ENCODE measurements at places on chromosomes 13 and 19.

DNA sequence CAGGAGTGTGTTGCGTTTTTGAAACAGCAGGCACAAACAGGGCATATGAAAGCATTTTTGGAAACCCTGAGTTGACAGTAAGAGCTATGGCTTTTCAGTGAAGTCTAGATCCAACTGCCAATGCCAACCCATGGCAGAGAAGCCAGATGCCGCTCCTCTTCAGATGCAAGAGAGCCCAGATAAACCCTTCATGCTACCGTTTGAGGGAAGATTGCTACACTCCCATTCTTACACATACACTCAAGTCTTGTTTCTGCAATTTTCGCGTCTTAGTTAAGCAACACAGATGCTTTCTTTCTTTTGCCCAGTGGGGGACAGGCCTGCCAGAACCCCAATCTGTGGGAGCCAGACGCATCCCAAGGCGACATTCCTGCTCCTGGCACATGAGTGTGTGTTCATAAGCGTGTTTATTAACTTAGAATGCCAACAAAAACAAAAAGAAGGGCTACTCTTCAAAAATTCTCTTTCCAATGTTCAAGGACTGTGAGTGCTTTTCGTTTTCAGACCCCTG, 10.4 kb downstream of the BORCS8 start:
- no peak for DNase-seq

GRCh38 chr13:88526853-88527215, 855.7 kb downstream of the SLITRK5 start:
- DNase-seq: no peak

- DNase-seq: no peak
Observed at GRCh38 chr13:23506807-23507291, 63.4 kb upstream of the TNFRSF19 start.

DNA sequence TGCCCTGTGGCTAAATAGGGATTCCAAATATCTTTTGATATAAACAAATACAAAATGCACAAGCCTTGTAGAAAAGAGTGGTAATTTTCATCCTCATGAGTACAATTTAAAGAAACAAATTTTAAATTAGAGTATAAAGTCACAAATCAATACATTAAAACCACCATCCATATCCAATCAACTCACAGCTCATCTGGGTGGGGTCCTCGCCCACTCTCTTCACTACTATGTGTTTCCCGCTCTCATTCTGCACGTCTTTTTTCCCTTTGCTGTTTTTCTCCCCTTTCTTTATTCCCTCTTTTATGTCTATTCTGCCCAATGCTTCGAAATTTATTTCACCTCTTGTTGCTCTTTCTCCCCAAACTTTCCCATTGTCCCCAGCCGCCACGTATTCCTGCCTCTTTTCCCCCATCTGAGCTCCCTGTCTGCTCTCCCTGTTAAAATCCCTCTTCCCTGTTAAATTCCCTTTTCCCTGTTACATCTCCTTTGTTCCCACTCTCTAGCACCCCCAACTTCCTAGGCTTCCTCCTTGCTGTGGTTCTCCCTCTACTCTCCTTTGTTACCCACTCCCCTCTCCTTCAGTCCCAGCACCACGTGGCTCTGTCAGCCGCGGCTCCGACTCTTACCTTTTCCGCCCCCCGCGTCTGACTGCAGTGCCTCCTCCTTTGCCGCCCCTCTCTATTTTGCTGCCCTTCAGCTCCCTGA, 1.3 kb downstream of the ZNF616 start:
- peak; percentile 50 for DNase-seq

- DNase-seq: no peak
Observed at GRCh38 chr13:103195762-103196161, 129.5 kb upstream of the SLC10A2 start.

- DNase-seq: peak; percentile 99
Observed at GRCh38 chr19:39435499-39436349, at the start of gene RPS16. RPS16 (minus strand) TSS chr19:39435949; CDS start chr19:39435895, 54 bp downstream.

DNA sequence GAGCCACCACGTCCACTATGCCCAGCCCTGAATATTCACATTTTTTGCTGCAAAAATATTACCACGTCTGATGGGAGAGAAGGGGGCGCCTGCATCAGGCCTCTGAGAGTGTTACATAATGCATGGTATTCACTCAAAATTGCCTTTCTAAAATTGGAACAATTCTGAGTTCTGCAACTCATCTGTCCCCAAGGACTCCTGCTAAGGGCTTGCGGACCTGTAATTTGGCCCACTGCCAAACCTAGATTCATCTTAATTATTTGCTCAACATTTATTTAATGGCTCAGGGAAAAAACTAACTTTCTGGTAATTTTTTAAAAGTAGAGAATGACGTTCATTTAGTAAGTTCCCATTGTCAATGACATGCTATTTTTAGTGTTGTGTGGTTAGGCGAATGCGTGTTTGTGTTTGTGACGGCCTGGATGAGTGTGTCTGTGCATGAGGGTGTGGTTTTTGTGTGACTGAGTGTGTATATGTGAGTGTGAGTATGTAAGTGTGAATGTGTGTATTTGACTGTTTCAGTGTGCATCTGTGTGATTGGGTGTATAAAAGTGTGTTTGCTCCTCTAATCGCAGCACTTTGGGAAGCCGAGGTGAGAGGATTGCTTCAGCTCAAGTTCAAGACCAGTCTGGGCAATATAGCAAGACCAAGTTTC, 8.8 kb downstream of the INAFM1 start:
- DNase-seq: no peak

- DNase-seq: no peak
Observed at GRCh38 chr19:45581576-45581975, 3.0 kb downstream of the OPA3 start.

DNA sequence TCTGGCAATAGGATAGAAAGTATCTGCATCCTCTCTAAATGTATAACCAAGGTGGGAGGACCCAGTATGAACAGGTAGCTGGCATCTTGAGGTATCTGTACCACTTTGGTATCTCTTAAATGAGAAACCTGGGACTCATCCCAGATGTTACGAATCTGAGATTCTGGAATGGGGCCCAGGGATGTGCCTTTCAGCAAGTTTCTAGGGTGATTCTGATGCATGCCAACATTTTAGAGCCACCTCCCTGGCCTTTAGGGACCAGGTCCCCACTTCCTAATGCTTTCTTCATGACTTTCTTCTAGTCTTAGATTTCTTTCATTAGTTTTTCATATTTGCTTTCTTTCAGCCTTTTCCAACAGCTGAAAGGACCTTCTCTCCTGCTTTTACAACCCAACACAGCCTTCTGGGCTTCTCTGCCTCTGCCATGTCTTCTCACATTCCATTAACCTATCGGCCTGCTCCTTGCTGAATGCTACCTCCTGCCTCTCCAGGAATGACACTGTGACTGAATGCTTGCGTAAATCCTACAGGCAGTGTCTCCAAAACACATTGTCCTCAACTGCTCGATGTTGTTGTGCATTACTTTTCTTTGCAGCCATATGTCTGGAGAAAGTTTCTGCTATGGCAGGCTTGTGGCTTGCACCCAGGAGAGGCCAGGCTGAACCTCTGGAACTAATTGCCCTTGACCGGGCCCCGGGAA, 284.0 kb downstream of the DNAJC15 start:
- DNase-seq: no peak

DNA sequence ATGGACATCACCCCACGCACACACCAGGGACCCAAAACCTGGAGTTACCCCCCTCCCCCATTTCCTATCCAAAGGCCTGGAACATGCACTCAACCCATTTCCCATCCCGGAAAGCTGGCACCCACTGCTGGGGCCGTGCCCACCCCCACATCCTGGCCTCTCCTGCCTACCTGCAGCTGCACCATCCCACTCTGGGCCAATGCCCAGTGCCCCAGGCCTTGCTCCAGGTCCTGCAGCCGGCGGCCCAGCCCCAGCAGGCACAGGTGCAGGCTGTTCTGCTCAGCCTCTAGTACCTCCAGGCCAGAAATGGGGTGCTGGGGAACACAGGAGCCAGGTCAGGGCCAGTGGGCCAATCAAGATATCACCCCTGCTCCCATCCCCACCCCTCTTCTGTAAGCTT, 1.7 kb downstream of the SYNE4 start:
- DNase-seq: no peak

- DNase-seq: no peak
Observed at GRCh38 chr19:6586726-6587092, 4.2 kb downstream of the CD70 start.

DNA sequence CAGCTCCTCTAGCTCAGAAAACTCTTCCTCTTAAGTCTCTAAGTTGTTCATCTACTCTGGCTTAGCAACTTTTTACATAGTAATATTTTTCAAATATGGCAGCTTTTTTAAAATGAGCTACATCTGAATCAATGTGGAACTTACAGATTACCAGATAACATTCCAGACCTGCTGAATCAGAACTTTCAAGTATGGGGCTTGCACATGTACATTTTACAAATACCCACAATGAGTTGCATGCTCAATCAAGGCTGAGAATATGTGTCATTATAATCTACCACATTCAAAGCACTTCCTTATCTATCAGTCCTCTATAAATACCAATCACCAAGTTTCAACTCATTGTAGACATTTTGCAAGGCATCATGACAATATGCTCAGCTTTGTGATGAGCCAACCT, 383.1 kb downstream of the FGF14 start:
- no peak for DNase-seq

GRCh38 chr19:38445362-38445761, 11.9 kb downstream of the RYR1 start:
- no peak for DNase-seq

- no peak for DNase-seq
Observed at GRCh38 chr13:30148171-30148754, 159.1 kb downstream of the KATNAL1 start.

GRCh38 chr19:55460670-55461258, 678 bp downstream of the ISOC2 start:
- DNase-seq: peak; percentile 57

DNA sequence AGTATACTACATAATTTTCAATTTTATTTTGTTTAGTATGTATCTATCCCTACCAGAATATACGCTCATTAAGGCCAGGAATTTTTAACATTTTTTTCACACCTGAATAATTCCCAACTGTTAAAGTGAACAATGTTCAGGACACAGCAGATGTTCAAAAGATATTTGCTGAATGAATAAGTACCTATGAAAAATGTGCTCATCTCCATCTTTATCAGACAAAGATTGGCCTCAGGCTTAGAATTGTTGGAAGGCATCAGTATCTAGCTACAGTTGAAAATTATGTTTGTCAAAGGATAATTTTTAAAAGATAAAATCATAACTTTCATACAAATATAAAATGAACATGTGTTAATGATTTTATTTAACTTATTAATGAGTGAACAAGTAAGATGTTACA, 30.9 kb upstream of the SERP2 start:
- no peak for DNase-seq

DNA sequence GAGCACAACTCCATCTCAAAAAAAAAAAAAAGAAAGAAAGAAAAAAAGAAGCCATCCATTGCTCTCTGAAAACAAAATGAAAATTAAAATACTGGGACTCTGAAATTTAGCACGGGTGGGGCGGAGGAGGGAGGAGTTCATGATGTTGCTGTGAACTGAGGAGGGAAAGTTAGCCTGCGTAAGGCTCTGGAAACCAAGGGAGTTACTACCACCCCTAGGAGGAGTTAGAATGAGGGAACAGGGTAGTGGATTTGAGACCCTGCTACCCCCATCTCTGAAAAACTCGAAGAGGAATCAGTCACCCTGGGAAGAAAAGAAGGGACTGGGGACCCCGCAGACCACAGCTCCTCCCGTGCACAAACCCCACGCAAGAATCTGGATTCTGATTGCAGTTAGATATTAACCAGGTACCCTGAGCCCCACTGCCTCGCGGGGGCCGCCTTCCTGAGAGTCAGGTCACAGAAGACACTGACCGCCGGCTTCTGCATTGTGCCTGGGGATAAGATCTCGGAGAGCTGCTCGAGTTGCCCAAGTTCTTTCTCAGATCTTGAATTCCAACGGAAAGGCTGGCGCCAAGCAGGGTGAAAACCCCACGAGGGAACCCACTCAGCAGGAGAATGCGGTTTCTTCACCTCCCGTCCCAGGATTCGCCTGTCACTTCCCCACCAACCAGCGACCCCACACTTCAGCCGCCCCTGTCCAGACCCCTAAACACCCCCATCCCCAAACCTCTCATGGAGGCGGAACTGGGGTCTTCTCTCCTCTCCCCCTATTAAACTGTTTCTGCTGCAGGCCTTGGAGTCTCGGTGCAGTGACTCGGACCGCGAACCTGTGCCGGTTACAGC, 870 bp downstream of the ZNF442 start:
- no peak for DNase-seq

DNA sequence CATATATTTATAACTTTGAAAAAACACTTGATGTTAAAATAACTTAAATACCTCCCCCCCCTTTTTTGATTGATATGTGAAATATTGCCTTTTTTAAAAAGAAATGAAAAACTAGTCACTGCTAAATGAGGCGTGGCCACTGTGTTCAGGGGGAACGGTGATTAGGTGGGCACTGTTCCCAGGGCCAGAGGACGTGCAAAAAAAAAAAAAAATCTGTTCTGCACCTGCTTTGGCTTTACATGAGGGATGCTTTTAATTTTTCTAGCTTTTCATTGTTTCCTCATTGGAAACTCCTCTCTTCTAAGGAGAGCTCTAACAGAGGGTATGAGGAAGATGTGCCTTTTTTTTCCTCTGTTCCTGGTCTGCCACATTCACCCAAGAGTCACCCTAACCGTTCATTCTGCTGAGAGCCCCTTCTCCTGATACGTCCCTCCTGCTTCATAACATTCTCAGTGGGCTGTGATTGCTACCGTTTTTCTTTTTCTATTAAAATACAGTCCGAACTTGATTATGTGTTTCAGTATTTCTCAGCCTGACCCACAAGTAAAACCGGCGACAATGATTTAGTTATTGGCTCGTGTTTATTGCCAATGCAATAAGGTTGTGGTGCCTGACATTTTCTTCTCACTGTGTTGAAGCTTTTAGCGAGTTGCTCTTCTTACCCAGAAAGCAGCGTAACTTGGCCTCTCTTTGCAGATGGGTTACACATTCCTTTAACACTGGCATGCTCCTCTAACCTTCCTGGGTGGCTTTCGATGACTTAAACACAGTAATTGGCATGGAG, 64.8 kb upstream of the ZNF536 start:
- DNase-seq: no peak

- DNase-seq: no peak
Observed at GRCh38 chr13:107234319-107235073, 666.6 kb upstream of the ARGLU1 start.

- no peak for DNase-seq
Observed at GRCh38 chr13:71853725-71854124, 13.3 kb downstream of the DACH1 start.

- DNase-seq: peak; percentile 56
Observed at GRCh38 chr19:900302-901111, 7.2 kb downstream of the RNU6-9 start.

GRCh38 chr19:29855087-29855486, 43.3 kb downstream of the CCNE1 start:
- DNase-seq: no peak

- DNase-seq: no peak
Observed at GRCh38 chr13:110323172-110323891, 16.2 kb downstream of the COL4A2 start.

- DNase-seq: peak; percentile 61
Observed at GRCh38 chr13:48580185-48580803, 47.4 kb upstream of the RCBTB2 start.

- DNase-seq: no peak
Observed at GRCh38 chr13:59178344-59178743, 985.4 kb downstream of the DIAPH3 start.
